ENCODE measurements at places on chromosomes 6 and 20. TPM values are rescaled to one million over a fixed set of nuclear protein-coding genes. Genes with fewer than 3 reads are reported as not detected.

OR2H2 gene
- not detected for polyA plus RNA-seq

TFAP2D gene
- polyA plus RNA-seq, result not detected

PTPRA gene
- 21.7 TPM for polyA plus RNA-seq

MAPK13 gene
- 91.8 TPM for polyA plus RNA-seq

LY6G6F gene
- polyA plus RNA-seq, result not detected

OLIG3 gene
- polyA plus RNA-seq, result 0.02 TPM

HDAC2 gene
- 61.4 TPM for polyA plus RNA-seq

PAQR8 gene
- 5.1 TPM for polyA plus RNA-seq

CST1 gene
- polyA plus RNA-seq, result not detected

MYL9 gene
- 320 TPM for polyA plus RNA-seq

MYH7B gene
- 0.69 TPM for polyA plus RNA-seq

FOXF2 gene
- 8.1 TPM for polyA plus RNA-seq

GSTA2 gene
- polyA plus RNA-seq, result not detected

All from esophagus (tissue), 2 donors.